ENCODE measurements at places on chromosomes 16 and 17. TPM values are rescaled to one million over a fixed set of nuclear protein-coding genes. Genes with fewer than 3 reads are reported as not detected.

Gene KANSL1
- 93.9 TPM for total RNA-seq

Gene ABAT
- 24.2 TPM for total RNA-seq

Gene HBA1
- total RNA-seq, result not detected

Gene LHX1
- total RNA-seq, result 0.23 TPM

Gene HOXB1
- not detected for total RNA-seq

Gene RANGRF
- 61.4 TPM for total RNA-seq

Gene CNGB1
- total RNA-seq, result not detected

Gene HSD17B2
- not detected for total RNA-seq

Gene NT5C
- 72.7 TPM for total RNA-seq

Gene PRKCB
- 69.0 TPM for total RNA-seq

Gene PIGQ
- 44.9 TPM for total RNA-seq

Gene CCL17
- 0.37 TPM for total RNA-seq

Data from activated T-helper 2 cell treated with anti-CD3 and anti-CD28 coated beads, Interferon-gamma antibody, Interleukin-2, Interleukin-4, amounts not matched to agents 10 μg/mL and 5 μg/mL and 100 μg/mL, durations not matched to agents 14 hours and 24 hours and 36 hours (primary cell).